ENCODE measurements at places on chromosomes 11 and 22.

- no peak for DNase-seq
These were observed 59.0 kb upstream of the KCNQ1OT1 start for GRCh38 chr11:2758751-2759150.

- DNase-seq: no peak
These were observed 523.2 kb upstream of the TENM4 start for GRCh38 chr11:79963856-79964645.

GRCh38 chr11:60782393-60783140 is 2.6 kb upstream of the MS4A10 start:
- DNase-seq: no peak

DNA sequence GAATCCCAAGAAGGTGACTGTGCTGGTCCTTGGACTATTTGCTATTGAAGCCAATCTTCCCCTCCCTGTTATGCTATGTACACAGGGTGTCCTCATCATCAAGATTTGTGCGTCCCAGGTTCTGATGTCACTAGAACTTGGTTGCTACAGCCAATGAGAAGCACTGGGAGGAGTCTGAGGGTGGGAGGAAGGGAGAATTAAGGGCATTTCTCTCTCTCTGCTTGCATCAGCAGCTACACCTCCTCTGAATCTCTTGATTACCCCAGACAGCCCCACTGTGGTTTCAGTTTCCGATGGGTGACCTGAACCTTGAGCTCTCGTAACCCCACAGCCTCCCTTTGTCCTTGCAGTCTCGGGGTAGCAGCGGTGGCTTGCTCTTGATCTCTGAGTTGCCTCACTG is 212.4 kb upstream of the SESN3 start:
- no peak for DNase-seq

DNA sequence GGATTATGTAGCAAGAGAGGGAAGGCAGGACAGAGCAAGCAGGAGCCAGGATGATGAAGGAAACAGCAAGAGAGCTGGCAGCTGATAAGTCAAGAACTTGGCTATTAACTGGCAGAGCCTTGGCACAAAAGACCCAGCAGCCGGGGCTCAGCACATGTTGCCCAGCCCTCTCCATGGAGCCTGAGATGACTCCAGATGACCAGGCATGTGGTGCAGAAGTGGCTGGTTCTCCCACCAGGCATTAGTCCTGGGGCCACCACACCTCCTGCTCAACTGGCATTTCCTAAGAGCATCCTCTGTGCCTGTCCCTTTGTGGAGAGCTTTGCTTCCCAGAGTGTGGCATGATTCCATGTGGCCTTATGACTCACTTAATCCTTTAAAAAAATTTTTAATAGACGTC is 522.6 kb downstream of the MN1 start:
- no peak for DNase-seq

- no peak for DNase-seq
These were observed 16.3 kb upstream of the TMEM41B start for GRCh38 chr11:9330387-9331384.

DNA sequence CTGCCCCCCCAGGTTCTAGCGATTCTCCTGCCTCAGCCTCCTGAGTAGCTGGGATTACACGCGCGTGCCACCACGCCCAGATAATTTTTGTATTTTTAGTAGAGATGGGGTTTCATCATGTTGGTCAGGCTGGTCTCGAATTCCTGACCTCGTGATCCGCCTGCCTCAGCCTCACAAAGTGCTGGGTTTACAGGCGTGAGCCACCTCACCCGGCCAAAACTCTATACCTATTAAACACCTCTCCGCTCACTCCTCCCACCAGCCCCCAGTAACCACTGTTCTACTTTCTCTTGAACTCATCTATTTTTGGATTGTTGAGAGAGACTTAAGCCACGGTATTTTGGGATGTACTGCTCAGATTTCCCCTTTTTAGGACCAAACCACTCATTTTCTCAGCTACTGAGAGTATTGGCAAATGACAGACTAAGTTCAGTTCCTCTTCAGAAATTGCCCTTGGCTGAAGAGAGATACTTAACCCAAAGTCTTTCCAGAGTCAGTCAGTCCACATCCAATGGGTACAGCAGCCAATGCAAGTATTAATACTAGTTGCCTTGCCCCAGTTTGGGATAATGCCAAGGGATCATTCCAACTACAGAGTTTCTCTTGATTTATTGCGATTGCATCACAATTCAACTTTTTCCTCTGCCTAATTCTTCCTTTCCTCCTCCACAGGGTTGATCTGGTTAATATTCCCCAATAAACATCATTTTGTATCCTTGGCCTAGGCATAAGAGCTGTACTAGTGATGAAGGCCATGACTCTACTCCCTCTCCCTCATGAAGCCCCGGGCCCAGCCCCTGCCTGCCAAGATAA is 36.8 kb upstream of the CSTF3 start:
- DNase-seq: no peak

- no peak for DNase-seq
These were observed 44.6 kb downstream of the IGF2 start for GRCh38 chr11:2094354-2095197.

DNA sequence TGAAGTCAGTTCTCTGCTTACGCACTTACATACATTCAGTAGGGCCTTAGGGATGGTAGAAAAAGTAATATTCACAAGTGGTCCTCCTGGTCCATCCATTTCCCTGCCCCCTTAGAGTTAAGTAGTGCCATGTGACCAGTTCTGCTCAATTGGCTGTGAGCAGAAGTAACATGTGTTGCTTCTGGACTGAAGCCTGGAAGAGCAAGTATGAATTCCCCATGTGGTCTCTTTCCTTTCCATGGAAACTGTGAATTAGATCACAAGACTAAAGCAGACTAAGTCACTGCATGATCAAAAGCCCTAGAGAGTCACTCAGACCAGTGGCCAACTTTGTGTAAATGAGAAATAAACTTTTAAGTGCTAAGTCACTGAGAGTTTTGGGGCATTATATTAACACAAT is 341.7 kb upstream of the CADM1 start:
- no peak for DNase-seq

- no peak for DNase-seq
These were observed 15.4 kb downstream of the FAM181B start for GRCh38 chr11:82718307-82718706.

DNA sequence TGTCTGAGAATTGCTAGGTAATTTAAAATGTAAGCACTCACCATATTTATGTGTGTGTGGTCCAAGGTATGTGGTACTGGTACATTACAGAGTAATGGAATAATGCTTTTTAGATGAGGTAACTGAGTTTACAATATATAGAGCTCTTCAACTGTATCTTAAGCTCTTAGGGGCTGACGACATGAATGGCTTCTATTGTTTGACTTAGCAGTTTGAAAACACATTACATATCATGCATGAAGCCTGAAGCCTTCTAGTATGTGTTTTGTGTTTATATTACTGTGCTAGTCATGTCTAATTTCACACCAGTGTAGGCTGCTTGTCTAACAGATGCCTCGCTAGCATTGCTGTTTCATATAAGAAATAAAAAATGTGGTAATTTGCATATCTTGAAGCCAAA is 37.2 kb downstream of the GAS2 start:
- DNase-seq: no peak

DNA sequence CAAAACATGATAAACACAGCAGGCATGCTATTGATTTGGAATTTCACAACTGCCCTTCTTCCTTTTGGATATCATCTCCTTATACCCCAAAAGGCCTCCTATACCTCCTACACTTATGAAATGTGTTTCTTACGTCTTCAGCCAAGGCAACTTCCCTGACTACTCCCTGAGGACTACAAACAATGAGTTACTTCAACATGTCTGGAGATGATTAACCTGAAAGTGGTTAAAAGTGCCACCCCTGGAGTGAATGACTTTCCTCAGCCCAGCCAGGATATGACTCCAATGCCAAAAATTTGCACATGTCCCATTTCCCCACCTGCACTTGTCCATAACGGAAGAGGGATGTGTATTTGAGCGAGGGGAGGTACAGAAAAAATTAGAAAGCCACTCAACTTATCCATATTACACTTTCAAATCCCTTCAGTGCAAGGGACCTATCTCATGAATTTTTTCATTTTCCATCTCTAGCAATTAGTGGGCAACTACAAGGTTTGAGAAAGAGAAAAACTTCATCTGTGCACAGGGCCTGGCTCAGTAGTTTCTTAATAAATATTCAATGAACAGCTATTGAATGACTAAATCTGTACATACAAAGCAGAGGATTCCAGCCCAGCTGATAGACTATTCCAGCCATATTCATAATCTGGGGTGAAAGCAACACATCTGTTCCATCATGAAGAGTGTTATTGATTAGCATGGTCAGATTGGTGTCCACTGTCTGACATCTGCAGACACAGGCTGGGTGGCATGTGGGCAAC is 36.8 kb downstream of the KIRREL3 start:
- no peak for DNase-seq

Data from NCI-H1048 (cell line).